ENCODE measurements at places on chromosomes 4 and X.

- no peak for DNase-seq
Measured at GRCh38 chr4:148166132-148166591, 276.1 kb downstream of the NR3C2 start.

- DNase-seq: no peak
Measured at GRCh38 chrX:132444936-132445335, 43.9 kb downstream of the MBNL3 start.

DNA sequence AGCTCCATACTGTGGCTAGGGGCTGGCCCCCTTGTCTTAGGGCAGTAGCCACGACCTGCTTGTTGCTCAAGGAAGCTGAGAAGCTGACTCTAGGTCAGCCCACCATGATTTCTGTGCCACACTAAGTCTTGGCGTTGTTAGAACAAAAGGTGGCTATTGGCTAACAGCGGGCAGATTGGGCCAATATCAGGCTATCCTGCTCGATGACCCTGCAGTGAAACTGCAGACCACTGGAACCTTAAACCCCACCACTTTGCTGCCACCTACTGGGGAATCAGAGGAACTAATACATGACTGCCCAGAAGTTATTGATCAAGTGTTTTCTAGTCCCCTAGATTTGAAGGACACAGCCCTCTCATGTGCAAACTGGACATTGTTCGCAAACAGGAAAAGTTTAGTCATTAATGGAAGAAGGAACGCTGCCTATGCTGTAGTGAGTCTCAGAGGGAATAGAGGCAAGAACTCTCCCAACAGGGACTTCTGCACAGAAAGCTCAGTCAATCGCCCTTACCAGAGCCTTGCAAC lies 17.0 kb upstream of the PAPSS1 start:
- no peak for DNase-seq

GRCh38 chr4:177547985-177548384 lies 105.7 kb upstream of the AGA start:
- no peak for DNase-seq

DNA sequence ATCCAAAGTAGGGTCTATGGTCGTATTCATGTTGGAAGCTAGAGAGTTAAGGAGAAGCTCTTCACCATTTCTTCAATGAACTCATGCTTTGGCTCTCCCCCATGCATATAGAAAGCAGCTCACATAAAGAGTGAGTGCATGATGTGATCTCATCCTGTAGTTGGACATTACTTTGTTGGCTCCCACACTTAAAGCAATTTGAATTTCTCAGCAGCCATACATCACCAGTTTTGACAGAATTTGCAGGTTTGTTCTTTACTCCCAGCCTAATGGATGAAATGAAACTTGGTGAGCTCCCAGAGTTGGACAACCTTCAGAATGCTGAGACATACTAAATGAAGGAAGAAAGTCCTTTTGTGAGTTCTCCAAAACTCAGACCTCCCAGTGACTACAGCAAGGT lies 613.5 kb downstream of the IQCM start:
- DNase-seq: no peak

DNA sequence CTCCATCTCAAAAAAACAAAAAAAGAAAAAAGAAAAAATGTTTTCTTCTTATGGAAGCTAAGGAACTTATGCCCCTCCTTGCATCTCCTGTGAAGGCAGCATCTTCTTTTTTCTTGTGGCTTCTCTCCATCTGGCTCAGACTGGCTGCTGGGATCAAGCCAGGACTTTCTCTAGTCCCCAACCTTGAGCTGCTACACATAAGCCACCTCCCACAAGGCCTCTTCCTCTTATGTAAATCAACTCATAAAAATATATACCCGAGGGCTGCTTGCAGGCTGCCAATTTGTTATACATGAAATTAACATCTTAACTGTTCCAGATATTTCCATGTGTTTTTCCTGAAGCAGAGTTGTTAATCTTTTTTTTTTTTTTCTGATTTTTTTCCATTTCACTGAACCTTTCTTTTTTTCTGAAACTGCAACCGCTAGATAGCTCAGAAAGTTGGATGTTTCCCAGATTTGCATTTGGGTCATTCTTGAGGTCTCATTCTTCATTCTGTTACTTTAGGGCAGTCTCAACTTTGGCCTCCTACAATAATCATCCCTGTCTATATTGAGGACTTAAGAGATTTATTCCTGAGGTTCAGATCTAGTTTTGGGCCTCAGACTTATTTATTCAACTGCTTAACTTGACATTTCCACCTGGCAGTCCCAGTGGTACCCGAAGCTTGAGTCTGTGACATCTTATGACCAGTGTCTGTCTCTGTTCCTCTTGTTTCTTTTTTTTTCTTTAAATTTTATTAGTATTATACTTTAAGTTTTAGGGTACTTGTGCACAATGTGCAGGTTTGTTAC lies 10.3 kb downstream of the SNX25 start:
- no peak for DNase-seq

GRCh38 chr4:152961014-152961772 lies 25.1 kb downstream of the FHDC1 start:
- DNase-seq: no peak

DNA sequence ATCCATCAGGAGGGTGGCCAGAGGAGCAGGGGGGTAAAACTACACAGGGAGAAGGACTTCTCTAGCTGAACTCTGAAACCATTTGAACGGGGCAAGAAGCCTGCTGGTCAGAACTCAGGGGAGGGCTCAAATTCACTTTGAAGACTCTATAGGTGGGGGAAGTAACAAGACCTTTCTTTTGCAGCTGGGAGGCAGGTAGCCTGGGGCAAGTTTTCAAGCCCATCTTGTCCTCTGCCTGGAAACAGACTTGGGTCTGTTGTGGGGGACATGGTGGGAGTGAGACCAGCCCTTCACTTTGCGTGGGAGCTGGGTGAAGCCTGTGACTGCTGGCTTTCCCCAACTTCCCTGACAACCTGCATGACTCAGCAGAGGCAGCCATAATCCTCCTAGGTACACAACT lies 312.3 kb downstream of the SPRY1 start:
- DNase-seq: no peak

- DNase-seq: no peak
Measured at GRCh38 chr4:135164601-135165000, 963.0 kb upstream of the PABPC4L start.

- DNase-seq: no peak
Measured at GRCh38 chr4:84726356-84726755, 143.4 kb downstream of the CDS1 start.

- DNase-seq: no peak
Measured at GRCh38 chr4:20096911-20097310, 154.8 kb upstream of the SLIT2 start.

DNA sequence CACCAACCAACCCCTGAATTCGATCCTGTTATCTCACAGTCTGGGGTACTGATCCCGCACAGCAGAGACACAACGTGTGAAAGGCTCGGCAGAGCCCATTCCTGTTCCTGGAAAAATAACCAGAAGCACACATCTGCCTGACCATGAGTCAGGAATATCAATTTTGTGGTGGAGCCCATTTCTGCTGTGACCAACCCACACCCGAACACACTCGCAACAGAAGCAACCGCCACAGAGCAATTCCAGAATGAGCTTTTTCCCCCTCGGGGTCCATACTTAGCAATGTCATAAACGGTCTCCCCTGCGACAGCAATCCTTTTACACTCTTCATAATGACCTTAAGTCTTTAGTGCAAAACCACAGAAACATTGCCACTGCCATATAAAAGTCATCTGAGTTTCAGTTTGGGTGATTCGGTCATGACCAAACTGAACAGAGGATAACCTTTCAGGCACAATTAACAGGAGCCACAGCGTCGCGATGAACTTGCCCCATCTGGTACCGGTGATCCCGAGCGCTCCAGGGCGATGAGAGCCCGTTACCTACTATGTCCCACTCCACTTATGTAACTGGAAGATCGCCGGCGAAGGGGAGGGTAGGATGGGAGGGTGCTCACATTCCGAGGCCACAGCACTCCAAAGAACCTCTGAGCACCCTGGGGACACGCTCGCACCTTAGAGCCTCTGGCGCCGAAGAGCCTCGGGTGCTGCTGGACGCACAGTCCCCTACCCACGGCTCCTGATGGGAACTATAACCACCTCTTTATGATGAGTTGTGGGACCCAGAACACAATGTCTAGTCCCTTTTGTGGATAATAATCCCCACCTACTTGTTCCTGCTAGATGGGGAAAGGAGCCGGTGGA lies 1.1 kb downstream of the MECP2 start:
- no peak for DNase-seq

GRCh38 chr4:40881096-40881495 lies 131.3 kb downstream of the NSUN7 start:
- DNase-seq: no peak
